ENCODE measurements at places on chromosomes 12 and 14.
A peak's percentile ranks its signal among the peaks of the same experiment; 100 is the strongest.

GRCh38 chr14:100609331-100609870 lies 22.2 kb upstream of the BEGAIN start:
- no peak for DNase-seq

- no peak for DNase-seq
These were observed 192.1 kb downstream of the CPNE8 start for GRCh38 chr12:38713294-38713693.

- no peak for DNase-seq
These were observed 299.8 kb downstream of the NRXN3 start for GRCh38 chr14:78469947-78470346.

DNA sequence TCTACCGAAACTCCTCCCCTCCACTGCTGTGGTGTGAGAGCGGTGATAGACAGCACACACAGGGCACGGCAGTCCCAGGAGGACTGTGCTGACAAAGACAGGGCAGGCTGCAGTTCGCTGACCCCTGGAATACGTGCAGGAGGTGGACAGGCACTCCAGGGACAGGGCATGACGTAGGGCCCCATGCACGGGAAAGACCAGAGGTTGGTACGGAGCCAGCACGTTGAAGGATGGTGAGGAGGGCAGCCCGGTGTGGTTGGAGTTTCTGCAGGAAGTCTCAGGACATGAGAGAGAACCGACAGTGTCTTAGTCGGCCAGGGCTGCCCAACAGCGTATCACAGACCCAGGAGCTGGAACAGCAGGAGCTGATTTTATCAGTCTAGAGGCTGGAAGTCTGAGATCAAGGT lies 254.2 kb upstream of the FKBP4 start:
- DNase-seq, result no peak

GRCh38 chr12:109768901-109769670 lies 55.5 kb downstream of the FAM222A start:
- no peak for DNase-seq

DNA sequence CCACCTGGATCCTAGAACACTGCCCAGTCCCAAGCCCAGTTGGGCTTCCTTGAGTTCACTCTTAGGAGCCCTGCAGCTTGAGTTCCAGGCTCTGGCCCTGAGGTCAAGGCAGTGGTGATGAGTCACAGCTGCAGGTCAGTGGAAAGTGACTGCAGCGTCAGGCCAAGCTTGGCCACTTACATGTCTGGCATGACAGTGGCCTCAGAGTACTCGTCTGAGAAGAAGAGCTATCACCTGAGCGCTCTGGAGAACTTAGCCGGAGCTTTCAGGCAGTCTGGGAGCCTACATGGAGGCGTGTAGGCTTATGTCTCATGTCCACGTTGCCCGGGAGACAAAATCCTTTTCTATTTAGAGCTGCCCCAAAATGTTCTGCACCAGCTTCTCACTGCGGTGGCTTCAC lies 75.6 kb downstream of the ARL6IP4 start:
- DNase-seq, result no peak

GRCh38 chr12:106211973-106212372 lies 35.8 kb downstream of the CKAP4 start:
- no peak for DNase-seq

DNA sequence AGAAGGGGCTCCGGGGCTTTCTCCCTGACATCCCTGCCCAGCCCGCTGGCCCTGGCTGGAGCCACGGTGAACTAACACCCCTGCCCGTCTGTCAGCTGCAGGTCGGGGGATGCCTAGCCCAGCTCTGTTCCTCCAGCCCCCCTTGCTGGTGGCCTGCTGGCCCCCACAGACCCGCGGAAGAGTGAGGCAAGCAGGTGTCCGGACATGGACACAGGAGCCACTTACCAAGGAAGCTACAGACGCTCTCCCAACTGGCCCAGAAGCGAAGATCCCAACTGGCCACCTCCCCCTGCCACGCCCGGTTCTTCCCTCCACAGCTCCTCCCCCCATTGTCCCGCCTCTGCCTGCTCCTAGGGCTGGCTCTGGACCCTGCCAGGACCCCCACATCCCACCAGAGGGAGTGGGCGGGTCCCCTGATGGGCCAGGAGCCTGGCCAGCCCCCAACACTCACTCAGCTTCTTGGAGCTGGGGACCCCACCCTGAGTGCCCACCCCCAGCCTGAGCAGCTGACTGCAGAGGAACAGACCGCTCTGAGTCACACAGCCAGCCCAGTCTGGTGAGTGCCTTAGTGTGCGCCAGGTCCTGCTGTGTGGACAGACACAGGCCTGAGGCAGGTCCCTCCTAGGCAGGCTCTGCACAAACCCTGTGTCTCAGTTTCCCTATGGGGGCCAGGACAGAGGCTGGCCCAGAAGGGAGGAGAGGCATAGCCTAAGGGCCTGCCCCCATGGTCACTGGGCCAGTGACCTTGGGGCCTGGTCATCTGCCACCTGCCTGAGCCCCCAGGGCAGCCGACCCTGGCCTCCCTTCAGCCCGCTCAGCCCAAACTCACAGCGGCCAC lies 7.7 kb downstream of the AHNAK2 start:
- DNase-seq, result no peak

GRCh38 chr14:36538051-36538450 lies 18.0 kb upstream of the NKX2-1 start:
- no peak for DNase-seq

GRCh38 chr12:109880043-109880931 lies at the start of gene GLTP:
TSS of gene GLTP (minus strand) at chr12:109880541. CDS start at chr12:109880374, 167 bp downstream.
- peak; percentile 86 for DNase-seq

DNA sequence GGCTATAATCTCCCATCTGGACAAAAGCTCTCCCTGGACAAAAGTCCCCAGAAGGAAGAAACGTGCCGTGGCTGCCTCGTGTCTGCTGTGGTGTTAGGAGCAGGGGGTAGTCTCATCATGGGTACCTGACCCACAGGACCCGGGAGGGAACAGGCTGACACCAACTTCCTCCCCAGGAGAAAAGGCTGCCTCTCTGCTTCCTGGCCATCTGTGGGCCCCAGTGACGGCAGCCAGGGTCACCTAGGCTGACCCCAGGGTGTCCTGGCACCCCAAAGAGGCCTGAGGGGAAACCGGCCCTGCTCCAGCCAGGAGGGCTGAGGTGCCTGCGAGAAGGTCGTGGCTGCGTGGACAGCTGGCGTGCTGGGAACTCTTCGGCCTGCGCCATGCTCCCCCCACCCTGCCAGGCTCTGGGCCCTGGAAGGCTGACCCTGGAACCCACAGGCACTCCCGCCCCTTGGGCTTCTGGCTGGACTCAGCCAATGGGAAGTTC lies 133.9 kb downstream of the RFLNA start:
- DNase-seq, result no peak

- no peak for DNase-seq
These were observed 416.2 kb downstream of the SOX5 start for GRCh38 chr12:23533265-23533664.

GRCh38 chr14:95523051-95523814 lies 6.8 kb upstream of the SYNE3 start:
- peak; percentile 61 for DNase-seq

- no peak for DNase-seq
These were observed 668 bp downstream of the MRPS35 start for GRCh38 chr12:27711317-27711682.

DNA sequence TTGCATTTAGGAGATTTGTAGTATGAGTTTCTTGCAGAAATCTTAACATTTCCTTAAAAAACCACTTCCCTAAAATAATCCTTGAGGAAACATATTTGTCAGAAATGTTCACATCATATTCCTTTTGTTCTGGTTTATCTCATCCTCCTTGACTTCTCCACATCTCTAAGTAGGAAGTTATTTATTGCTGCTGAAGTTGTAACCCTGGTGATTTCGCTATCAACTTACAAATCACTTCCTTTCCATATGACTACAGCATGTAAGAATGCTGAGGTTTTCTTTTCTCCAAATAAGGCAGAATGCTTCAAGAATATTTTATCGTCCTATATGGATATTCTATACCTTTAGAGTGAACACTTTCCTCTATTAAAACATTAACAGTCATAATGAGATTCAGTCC lies 751.7 kb downstream of the NRXN3 start:
- DNase-seq, result no peak

Measured in stimulated activated naive CD4-positive, alpha-beta T cell treated with Interleukin-2 at 50 U/mL for 16 hours (primary cell).